ENCODE measurements at places on chromosomes 12 and 14. TPM values are rescaled to one million over a fixed set of nuclear protein-coding genes. Genes with fewer than 3 reads are reported as not detected.

The GRIP1 gene
- polyA plus RNA-seq, result 6.7 TPM

The GDF3 gene
- 0.27 TPM for polyA plus RNA-seq

GRCh38 chr14:99744199-99744872 is 48.9 kb upstream of the EML1 start:
- no peak for DNase-seq

The CLEC2A gene
- polyA plus RNA-seq, result not detected

The RFLNA gene
- polyA plus RNA-seq, result 64.3 TPM

The BORCS5 gene
- 6.4 TPM for polyA plus RNA-seq

GRCh38 chr12:51056242-51056641 is 8.1 kb downstream of the LETMD1 start:
- DNase-seq, result no peak

Measured in large intestine (tissue), 12 donors.